ENCODE measurements at places on chromosomes 16 and 17.

GRCh38 chr17:979212-979538 lies 401 bp downstream of the NXN start:
- no peak for DNase-seq

DNA sequence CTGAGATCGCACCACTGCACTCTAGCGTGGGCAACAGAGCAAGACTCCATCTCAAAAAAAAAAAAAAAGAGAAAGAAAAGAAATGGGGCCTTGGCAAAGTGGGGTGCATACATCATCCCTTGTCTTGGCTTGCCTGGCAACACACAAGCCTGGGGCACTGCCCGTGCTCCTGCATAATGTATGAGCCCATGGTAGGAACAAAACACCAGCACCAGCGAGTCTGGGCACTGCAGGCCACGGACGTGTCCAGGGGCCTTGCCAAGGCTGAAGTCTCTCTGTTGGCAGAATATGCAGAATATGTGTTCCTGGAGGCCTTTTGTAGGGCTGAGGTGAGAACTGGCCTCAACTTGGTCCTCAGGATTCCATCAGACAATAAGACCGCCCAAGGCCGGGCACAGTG lies 15.7 kb upstream of the ALDOA start:
- DNase-seq: no peak

GRCh38 chr16:46775214-46775613 lies 27.1 kb upstream of the MYLK3 start:
- no peak for DNase-seq

- no peak for DNase-seq
These were observed 172.3 kb downstream of the KATNIP start for GRCh38 chr16:27722207-27722606.

GRCh38 chr17:45380046-45380765 lies 52.5 kb downstream of the ARHGAP27 start:
- DNase-seq: no peak

DNA sequence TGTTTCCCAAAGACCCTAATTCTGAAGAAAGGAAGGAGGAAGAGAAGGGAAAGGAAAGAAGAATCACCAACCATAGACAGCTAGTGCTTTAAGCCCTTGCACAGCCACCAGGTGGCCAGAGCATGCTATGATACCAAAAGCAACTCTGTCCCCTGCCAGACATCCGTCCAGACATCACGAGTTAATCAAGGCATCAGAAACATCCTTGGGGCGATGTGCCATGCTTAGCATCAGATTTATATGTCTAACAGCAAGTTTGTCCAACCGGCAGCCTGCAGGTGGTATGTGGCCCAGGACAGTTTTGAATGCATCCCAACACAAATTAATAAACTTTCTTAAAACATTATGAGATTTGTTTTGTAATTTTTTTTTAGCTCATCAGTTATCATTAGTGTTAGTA lies 2.9 kb upstream of the CRYBA1 start:
- peak; percentile 42 for DNase-seq

GRCh38 chr17:15954222-15954621 lies 9.3 kb downstream of the ADORA2B start:
- peak; percentile 85 for DNase-seq

GRCh38 chr17:16122697-16123434 lies 92.5 kb downstream of the NCOR1 start:
- DNase-seq: peak; percentile 6

- DNase-seq: no peak
These were observed 14.7 kb downstream of the TXNDC11 start for GRCh38 chr16:11727796-11728543.

GRCh38 chr17:69606142-69606800 lies 191.8 kb downstream of the MAP2K6 start:
- DNase-seq: no peak

DNA sequence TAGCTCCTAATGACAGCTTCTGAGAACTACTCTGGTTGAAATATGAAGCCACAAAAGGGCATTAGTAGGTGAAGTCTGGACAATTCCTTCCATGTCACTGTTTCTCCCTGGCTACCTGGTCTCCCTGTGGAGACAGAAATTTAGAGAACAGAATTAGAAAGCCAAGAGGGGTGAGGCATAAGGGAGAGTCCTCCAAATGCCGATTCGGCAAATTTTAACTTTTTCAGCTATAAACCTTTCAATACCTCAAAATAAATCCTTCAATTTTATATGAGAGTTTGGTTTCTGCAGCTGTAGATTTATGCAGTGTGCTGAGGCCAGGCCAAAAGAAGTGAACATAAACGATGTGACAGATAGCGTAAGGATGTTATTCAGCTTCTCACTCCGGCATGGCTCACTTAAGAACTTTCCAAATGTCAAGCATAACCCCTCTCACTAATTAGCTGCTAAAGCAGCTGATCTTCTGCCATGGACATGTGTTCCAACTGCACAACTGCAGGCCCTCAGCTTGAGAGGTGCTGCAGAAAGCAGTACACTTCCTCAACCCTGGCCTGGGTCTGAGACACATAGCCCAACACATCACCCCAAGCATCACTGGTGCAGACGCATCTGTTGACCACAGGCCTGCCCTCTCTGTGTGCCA lies 247.9 kb upstream of the SOX9 start:
- DNase-seq: no peak

All from fibroblast of pulmonary artery (primary cell).